ENCODE measurements at places on chromosomes 3 and 15.

- DNase-seq: no peak
These were observed 15.0 kb downstream of the RNF111 start for GRCh38 chr15:59002418-59002859.

- no peak for DNase-seq
These were observed 140.6 kb upstream of the ABHD17C start for GRCh38 chr15:80554560-80554959.

DNA sequence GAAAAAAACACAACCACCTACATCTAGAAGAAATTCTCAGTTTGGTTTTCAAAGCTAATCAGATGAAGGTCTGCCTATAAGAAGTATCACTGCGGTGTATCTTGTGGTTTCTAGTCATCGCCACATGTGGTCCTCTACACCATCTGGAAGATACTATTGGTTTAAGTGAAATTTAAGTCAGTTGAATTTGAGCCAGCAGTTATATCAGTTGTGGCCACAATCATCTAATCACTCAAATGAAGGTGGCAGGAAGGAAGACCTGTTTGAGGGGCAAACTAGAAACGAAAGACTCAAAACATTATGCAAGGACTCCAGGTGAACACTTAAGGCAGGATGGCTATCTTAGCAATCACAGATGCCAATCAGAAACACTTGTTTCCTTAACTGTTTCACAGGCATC is 48.7 kb downstream of the ETV5 start:
- peak; percentile 38 for DNase-seq

GRCh38 chr3:197554562-197555280 is 1.0 kb downstream of the BDH1 start:
- DNase-seq: peak; percentile 88

DNA sequence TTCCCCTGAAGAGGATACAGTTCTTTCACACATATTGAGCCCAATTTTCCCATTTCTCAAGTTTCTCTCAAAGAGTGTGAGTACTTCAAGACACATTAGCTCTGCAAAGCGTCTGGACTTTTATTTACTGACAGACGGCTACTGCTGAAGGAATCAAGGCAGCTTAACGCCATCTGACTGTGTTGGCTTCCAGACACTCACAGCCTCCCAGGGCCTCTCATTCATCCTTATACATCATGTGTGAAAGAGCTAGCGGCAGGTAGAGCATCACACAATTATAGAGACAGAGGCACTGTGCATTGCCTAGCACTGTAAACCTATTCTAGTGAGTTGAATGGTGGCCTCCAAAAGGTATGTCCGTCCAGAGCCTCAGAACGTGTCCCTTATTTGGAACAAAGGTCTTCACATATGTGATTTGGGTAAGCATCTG is 284.1 kb upstream of the STT3B start:
- DNase-seq: no peak

DNA sequence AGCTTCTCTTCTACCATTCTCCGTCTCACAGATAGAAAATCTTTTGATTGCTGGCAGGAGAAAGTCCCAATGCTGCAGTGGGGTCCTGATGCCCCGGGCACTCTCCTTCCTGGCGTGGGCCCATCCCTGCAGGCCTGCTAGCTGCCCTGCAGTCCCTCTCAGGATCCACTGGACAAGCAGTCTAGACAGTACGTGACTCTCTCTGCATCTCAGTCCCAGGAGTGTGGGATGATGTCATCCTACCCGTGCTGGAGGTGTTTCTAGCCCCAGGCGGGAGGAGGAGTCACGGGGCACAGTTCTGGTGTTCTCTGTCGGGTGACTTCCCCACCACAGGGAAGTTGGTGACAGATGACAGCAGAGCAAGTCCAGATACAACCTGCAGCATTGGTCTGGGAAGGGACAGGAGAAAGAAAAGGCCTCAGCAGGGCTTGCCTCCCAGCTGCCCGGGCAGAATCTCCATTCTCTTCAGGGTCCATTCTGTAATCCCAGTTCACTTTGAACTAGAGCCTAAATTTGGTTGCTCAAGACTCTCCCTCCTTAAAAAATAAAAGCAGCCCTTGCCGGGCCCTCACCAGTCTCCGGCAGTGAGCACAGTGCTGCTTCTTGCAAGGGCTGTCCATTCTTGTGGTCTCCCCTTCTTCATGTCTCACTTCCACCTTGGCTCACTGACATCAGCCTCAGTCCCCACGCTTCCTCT is 30.6 kb downstream of the SLC28A1 start:
- no peak for DNase-seq

DNA sequence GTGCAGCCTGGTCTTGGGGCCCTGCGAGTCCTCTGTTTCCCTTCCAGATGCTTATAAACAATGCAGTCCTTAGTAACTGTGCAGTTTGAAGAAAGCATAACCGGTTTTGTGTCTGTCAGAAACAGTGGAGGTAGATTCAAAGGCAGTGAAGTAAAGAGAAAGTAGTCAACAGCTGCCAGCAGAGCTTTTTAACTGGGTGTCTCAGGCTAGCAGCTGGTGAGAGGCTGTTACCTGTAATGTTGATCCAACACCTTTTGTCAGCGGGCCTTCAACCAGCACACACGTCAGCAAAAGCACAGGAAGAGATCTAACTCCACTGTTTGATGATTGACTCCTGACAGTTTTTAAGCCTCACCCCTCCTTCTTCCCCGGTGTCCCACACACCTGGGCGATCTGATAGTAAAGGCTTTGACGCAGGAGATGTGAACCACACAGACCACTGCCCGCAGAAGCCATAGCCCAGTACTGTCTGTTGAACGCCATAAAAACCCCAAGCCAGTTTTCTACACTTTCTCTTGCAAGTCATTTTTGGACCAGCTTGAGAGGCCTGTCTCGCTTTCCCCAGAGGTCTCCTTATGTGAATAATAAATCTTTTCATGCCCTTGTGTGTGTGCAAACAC is 178.0 kb downstream of the FMN1 start:
- DNase-seq: no peak

DNA sequence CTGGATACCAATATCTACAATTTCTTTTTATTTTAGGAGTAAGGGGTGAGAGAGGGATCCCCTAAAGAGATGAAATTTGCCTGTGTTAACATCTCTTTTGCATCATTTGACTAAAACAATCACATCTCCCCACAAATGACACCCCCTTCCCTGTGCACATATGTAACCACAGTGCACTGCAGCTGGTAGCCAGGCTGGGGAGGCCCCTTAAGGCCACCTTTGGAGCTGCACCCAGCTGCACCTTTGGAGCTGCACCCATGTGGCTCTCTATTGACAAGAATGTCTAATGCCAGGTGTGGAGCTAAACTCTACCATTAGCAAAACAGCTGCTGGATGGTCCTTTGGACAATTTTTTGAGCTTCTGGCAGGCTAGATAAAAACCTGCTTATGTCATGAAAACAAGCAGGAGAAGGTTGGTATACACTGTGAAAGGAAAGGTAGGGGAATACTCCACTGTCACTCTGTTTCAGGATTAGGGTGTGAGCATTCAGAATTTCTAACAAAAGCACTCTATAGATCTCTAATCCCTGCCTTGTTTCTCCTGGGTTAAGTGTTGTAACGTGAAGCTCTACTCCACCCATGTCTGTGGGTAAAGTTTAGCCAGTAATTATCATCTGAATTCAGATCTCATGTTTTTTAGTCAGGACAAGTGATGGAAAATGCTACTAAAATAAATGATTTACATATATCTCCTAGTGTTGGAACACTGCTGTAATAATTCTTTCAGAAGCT is 52.1 kb downstream of the TFG start:
- no peak for DNase-seq

GRCh38 chr3:172546105-172546504 is 22.9 kb upstream of the TNFSF10 start:
- DNase-seq: no peak

DNA sequence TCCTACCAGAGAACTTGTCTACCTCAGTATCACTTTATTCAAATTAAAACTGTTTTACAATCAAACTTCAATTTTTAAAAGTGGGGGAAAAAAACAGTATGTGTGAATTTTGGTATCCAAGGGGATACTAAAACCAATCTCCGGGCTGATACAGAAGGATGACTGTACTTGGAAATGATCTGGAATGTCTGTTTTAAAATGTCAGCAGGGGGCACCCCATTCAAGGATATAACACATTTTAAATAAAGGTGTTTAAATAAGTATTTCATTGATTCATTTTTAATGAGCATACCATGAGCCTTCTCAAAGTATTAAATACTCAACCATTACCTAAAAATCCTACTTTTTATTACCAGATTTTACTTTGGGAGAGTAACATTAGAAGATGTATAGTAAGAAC is 67.9 kb downstream of the ULK4 start:
- DNase-seq: no peak

DNA sequence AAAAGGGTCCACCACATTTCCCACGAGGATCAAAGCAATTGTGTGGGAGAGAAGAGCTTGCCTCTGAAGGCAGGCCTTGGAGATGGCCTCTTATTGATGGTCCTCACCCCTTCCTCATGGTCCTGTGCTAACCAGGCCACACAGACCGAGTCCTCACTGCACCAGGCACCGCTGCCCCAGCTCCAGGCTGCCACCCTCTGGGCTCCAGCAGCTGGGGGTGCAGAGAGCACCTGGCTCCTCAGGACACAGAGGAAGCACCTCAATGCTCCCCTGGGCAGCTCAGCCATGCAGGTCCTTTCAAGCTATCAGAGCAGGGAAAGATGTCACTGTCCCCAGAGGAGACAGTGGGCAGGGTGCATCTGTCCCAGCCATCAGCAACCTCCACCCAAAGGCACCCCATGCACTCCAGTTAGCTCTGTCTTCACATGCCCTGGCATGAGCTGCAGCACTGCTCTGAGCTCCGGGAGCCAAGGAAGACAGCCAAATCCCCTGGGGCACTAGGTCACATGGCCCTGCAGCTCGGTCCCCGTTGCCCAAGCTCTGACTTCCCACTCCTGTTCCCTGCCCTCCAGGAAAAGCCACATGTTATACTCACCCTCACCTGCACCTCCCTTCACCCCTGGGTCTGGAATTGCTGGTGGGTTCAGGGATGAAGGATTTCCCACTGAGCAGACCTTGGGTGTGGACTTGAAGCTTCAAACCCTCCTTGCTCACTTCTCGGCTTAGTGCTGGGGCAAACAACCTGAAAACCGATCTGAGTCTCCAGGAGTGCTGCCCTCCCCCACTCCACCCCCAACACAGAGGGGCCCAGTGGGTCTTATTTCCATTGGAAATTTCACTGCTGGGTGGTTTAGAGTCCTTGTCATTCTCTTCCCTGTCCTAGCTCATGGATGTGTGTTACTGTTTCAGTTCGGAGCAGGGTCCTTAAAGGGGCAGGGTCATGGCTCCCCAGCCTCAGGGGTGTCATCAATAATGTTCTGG is 32.6 kb downstream of the ALS2CL start:
- DNase-seq: no peak

DNA sequence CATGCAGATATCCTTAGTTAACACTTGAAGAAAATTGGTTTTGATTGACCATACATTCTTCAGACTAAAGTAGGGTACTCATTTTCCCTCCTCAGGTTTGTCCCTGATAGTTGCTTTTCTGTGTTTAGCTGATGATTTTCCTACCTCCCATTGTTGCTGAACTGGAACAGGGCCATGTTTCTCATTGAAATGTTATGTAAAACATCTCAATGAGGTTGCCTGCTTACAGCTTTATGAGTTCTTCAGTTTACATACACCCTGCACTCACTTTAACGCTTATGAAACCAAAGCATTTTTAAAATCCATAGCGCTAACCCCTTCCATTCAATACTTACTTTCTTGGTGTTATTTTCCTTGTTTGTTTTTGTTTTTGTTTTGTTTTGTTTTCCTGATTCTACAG is 61.9 kb downstream of the HMG20A start:
- DNase-seq: no peak

GRCh38 chr15:39591141-39591895 is 10.4 kb downstream of the THBS1 start:
- no peak for DNase-seq

DNA sequence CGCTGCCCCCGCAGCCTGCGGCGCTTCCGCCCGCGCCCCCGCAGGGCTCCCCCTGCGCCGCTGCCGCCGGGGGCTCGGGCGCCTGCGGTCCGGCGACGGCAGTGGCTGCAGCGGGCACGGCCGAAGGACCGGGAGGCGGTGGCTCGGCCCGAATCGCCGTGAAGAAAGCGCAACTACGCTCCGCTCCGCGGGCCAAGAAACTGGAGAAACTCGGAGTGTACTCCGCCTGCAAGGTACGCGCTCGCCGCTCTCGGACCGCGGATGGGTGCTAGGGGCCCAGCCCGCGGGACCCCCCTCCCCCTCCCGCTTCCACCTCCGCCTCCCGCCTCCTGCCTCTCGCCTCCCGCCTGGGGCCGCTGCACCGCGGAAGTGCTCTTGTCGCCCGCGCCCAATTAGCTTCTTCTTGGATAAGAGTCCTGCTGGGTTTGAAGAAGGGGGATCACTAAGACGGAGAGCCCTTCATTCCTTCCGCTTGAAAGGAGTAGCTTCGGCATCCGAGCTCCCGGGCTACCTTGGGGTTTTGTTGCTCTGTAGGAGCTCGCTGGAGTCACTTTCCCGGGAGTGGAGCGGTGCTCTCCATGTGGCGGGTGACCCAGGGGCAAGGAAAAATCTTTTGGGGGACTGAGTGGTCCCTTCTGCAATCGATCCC is 426 bp downstream of the KAT2B start:
- DNase-seq: no peak

DNA sequence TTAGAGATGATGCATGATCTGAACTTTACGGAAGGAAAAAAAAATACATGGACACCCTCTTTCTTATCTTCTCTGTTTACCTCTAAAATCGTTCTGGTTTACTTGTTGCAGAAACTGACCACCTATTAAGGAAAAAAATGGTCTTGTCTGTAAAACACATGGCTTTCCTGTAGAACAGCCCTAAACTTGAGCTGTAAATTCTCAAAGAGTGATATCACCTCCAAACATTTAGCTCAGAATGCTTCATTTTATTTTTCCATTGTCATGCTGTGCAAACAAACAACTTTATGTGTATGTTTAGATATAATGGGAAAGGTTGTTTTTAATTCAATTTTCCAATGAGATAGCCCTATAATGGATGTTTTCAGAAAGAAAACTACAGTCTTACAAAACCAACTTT is 237.4 kb upstream of the NR2F2 start:
- no peak for DNase-seq

- no peak for DNase-seq
These were observed 11.6 kb downstream of the ADAMTS17 start for GRCh38 chr15:100330221-100330620.

DNA sequence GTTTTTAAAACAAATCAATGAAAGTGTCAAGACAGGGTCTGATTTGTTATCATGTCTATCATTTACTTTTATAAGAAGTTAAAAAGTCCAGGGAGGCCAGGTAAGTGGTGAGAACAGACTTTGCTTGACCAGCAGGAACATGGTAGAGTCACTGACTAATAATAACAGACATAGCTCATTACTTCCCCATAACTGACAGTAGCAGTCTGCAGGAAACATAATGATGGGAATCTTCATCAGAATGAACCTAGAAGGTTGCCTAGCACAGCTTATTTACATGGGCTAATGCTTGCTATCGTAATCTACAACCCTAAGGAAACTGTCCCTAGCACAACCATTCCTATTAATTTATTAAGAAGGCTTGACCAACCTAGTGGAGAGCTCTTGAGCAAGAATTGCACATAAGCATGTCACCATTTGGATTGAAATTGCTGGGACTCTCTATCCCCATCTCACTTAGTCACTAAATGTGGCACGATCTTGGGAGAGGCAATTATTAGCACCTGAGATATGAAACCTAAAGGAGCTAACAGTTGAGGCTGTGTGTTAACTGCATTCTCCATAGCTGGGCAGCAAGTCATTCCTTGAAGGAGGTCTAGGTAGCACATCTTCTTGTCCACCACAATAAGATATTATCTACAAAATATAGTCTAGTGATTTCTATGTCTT is 139.6 kb upstream of the ZBTB20 start:
- no peak for DNase-seq

GRCh38 chr3:134378818-134379217 is 4.6 kb upstream of the AMOTL2 start:
- DNase-seq: no peak

- DNase-seq: peak; percentile 48
These were observed 35.8 kb downstream of the TKT start for GRCh38 chr3:53219895-53220483.
